ENCODE measurements at places on chromosomes 5 and 9.

GRCh38 chr9:115481769-115482168, 363.8 kb upstream of the TNC start:
- no peak for DNase-seq

DNA sequence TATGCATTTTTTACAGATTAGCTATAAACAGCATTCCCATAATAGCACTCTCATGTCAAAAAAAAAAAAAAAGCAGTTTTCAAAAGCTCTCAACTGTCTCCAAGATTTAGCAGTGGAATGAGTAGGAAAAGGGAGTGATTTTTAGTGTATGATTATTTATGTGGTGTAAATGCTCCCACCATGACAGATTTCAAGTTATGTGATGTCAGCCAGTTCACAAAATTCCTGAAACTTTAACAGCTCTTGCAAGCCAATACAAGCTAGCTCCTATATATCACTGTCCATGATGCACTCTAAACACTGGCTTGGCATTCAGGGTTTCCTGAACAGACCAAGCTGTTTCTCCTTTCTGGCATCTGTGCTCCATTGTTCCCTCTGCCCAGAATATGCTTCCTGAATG, 7.9 kb upstream of the ANKDD1B start:
- no peak for DNase-seq

- DNase-seq: no peak
These were observed 11.1 kb downstream of the GPR21 start for GRCh38 chr9:123044586-123044985.

- no peak for DNase-seq
These were observed 24.8 kb downstream of the ANXA1 start for GRCh38 chr9:73176450-73176875.

DNA sequence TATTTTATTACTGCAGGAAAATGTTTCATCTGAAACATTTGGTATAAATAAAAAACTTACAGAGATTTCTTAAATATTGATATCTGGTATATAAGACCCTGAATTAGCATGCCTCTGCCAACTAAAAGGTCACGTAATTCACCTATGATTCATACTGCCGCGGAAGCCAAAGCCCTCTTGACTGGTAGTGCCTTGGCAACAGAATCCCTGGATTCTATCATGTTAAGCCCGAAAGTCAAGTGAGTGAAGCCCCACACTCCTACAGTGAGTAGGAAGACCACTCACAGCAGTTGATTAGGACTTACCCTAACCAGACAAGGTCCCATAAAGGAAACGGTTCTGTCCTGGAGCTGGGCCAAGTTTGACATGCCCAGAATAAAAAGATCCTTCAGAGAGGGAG, 175.6 kb upstream of the NREP start:
- no peak for DNase-seq

GRCh38 chr5:60350794-60351193, 349.2 kb downstream of the DEPDC1B start:
- no peak for DNase-seq

DNA sequence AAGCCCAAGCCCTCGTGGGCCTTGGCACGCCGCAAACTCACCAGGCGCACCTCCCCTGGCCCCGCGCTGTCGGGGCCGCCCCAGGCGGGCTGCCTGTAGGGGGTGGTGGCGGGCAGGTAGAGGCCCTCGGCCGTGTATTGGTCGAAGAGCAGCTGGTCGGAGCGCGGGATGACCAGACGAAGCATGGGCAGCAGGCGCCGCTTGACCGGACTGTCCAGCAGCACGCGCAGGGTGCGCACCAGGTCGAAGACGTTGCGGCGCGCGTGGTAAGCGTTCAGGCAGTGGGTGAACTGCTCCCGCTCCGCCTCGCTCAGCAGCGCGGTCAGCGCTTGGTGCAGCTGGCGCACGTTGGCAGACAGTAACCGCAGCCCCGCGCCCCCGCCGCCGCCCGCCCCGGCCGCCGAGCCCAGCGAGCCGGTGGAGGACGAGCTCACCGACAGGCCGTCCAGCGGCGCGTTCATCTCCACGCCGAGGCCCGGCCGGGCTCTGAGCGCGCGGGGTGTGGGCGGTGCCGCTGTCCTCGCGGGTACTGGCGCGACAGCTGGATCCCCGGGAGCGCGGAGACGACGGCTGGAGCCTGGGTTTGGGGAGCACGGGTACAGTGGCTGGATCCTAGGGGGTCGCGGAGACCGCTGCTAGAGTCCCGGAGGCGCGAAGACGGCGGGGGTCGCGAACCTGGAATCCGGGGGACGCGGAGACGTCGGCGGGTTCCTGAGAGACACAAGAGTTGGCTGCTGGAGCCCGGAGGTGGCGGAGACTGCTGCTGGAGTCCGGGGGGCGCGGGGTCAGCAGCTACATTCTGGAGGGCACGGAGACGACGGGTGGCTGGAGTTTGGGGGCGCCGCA, 709 bp downstream of the WHRN start:
- DNase-seq: no peak

DNA sequence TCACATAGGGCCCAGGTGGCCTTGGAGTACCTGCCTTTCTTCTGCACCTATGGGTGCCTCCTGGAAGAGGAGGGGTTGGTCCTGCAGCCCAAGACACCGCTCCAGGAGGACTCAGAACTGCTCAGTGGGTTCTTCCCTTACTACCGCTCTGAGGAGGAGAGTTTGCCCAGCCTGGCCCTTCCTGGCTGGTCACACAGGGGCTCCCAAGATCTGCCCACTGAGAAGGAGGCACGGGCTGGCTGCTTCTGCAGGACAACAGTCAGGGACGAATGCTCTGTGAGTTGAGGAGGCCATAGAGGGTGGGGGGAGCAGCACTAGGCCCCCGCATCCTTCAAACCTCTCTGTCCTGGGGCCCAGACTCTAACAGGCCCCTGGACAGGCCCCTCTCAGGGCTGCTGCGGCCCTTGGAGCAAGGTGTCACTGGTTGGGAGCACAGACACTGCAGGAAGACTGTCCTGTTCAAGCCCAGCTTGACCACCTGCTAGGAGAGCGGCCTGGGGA, 9.9 kb upstream of the SLC25A48 start:
- DNase-seq: no peak

DNA sequence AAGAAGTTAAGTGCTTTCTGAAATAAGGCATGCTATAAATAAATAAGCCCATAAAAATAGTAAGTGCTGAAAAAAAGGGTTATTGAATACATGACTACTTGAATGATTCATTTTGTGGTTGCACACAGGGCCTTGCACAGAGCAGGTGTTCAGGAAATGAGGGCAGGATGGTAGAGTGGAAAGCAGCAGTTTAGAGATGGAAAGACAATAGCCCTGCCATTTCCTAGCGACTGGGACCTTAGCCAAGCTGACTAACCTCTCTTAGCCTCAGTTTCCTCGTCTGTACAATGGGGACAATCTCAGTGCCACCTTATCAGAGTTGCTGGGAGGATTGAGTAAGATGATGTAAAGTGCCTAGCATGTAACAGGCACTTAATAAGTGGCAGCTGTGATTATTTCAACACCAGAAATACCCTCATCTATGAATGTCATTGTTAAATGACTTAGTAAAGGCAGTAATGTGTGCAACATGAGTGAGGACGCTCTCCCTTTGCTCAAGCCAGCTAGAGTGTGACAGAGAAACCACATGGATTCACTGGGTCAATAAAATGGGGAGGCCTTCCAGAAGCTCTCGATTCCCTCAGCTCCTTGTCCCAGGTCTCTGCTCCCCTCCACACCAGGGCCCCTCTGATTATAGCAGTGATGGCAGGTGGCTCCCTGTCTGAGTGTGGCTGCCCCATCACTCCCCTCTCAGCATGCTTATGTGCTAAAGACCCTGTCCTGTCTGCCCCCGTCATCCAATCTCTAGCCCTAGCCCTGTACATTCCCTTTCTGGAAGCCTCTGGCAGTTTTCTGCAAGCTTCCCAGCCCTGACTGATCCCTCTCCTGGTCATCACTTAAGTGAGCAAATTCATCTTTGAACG, 16.0 kb upstream of the PHF19 start:
- peak; percentile 96 for DNase-seq

DNA sequence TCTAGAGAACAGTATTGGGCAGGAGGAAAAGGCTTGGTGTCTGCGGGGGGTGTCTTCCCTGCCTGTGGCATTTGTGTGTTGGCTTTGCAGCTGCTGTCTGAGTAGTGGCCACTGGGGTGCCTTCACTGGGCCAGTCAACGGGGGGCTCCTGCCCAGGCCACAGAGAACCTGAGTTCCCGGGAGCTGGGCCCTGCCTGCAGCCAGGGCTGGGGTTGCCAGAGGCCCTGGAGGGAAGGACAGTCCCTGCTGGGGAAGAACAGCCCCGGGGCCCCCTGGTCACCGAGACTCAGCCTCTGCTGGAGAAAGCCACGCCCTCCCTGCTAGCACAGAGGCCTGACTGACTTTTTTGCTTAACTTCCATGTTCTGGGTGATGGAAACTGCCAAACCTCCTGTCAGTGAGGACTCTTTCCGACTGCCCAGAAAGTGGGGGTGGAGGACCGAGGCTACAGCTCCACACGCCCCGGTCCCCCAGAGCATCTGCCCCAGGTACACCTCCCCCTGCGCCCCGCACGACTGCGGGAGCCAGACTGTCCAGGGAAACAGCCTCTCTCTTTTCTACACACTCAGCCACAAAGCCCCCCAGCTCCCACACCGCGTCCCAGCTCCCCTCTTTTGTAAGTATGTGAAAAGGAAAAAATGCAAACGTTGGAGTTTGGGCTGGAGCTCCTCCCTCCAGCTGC, 133.4 kb downstream of the DAB2IP start:
- DNase-seq: no peak

DNA sequence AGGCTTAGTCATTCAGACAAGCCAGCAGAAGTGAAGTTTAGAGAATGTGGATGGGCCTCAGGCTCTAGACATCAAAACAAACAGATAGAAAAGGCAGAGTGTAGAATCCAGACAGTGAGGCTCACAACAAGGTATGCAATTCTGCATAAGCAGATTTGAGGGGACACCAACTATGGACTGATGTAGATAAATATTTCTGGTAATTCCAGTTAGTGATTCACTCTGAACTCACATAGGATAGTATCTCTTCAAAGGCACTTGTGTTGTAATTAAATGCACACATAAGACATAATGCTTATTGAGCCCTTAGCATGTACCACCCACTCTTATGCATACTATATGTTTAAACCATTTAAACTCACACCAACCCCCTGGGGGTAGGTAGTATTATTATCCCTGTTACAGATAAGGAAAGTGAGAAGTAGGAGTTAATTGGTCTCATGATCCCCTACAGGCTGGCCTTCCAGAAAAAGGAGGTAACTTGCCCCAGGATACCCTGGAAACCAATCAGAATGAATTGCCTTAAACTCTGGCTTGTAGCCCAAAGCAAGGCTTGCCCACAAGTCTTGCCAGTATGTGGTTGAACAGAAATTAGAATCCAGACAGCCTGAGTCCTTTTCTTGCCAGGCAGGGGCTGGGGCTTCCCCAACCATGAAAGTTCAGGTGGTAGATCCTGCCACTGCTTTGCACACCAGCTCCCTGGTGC, 39.5 kb upstream of the HSPB3 start:
- no peak for DNase-seq

DNA sequence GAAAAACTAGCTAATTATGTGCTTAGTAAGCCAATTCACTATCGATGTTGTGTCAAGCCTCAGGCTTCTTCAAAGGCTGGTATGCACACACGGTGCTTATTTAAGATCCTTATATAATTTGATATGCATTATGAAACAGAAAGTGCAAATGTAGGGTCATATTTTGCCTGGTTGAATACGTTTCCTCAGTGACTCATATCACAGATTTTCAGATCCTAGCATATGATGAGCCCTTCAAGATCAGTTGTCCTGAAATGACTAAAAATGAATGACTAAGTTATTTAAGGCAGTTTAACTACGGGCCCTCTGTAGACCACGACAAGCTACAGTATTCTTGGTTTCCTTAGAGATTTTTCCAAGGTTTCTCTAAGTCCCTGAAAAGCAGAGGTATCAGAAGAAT, 778.3 kb downstream of the PRELID2 start:
- DNase-seq: no peak

DNA sequence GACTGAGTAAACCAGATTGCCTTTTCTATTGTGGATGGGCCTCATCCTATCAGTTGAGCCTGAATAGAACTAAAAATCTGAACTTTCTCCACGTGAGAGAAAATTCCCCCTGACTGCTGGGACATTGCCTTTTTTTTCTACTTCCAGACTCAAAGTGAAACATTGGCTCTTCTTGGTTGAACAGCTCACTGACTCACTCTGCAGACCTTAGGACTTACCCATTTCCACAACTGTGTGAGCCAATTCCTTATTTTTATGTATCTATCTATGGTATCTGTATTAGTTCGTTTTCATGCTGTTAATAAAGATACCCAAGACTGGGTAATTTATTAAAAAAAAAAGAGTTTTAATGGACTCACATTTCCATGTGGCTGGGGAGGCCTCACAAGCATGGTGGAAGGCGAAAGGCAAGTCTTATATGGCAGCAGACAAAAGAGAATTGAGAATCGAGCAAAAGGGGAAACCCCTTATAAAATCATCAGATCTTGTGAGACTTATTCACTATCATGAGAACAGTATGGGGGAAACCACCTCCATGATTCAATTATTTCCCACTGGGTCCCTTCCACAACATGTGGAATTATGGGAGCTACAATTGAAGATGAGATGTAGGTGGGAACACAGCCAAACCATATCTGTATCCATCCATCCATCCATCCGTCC, 306.7 kb upstream of the SLC24A2 start:
- DNase-seq: no peak

- peak; percentile 69 for DNase-seq
These were observed 1.7 kb downstream of the FST start for GRCh38 chr5:53481887-53482716.

GRCh38 chr9:107222020-107222522, 61.0 kb upstream of the RAD23B start:
- no peak for DNase-seq

DNA sequence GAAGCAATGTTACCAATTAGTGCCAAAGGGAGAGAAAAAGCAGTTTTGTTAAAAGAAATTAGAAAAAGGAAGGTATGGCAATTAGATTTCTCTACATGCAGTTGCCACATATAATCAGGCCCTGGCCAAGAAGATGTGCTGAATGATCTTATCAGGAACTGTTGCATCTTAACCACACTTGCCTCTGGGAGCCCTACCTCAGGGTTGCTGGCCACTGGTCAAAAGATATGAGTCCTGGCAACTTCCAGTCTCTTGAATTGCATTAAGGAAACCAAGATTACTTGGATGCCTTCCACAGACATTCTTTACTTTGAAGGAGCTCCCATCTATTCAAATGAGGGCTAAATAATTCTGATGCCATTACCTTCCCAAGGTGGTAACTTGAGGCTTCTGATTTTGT, 60.4 kb downstream of the TNC start:
- no peak for DNase-seq

- DNase-seq: peak; percentile 6
These were observed 301.9 kb downstream of the CTNND2 start for GRCh38 chr5:11602298-11602697.

DNA sequence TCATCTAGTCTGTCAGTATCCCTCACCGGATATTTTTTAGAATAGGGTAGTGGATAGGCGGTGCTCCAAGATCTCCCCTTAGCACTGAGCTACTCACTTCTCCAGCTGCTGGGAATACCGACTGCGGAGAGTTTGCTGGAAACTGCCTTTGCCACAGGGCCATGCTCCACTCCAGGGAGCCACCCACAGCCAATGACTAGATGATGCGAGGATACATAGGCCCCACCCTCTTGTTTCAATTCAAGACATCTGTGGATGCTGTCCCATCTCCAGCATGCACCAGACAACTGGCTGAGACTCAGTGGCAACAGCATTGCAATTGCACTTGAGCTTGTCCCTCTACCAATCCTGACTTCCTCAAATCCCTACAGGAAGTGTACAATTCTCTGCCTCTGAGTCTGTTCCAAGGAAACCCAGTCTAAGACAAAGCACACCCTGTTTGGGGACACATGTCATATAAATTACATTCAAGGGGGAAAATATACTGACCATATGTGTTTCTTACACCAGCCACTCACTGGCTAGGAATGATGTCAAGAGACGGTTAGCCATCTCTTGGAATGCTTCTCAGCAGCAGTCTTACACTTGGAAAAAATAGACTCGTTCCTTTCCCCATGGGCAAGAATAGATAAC, 312.6 kb upstream of the KIF2A start:
- no peak for DNase-seq

Data from Kasumi-1 (cell line).